SK-N-SH treated with all-trans-retinoic acid at 6 μM for 48 hours (cell line): ENCODE measurements at places on chromosomes 6 and 20.
A peak's percentile ranks its signal among the peaks of the same experiment; 100 is the strongest.

DNA sequence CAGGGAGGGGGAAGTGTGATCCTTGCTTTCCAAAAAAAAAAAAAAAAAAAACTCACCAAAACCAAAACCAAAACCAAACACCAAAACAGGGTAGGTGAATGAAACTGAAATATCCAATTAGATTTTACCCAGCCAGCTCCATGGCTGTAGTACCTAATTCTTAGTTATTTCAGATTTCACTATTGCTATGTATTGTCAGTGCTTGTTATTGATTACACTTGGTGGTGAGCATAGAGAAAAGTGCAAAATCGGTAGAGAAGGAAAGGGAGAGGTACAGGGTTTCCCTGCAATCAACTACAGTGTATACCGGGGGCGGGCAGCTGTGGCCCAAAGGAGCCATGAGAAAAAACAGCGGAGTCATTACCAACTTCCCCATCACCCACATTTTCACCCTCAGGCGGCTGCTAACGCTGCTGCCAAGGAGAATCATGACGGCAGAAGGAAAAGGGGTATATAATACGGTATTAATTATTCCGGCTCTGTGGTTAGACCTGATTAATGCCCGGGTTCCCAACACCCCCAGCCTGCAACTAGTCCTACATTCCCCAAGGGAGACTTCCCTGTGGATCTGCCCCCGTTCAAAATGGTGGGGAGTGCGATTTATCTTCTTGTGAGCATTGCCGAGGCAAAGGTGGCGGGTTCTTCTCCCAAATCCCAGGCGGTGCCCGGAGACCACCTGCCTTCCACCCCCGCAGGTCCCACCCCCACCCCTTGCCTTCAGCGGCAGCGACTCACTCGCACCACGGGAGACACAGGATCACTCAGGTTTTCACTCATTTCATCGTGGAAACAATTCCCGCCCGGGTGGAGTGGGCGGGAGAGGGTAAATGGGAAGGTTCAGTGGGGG, at the start of gene C6orf62:
Gene C6orf62 (minus strand): TSS at position 30 of the 847 bp plus-strand sequence. CDS start 486 bp downstream, outside the sequence.
- no peak for ATAC-seq

GRCh38 chr20:12555369-12555768, 453.4 kb upstream of the SPTLC3 start:
- ATAC-seq, result no peak

GRCh38 chr20:19557291-19557690, 200.8 kb upstream of the RIN2 start:
- no peak for ATAC-seq

- ATAC-seq, result peak; percentile 61
Measured at GRCh38 chr6:107866606-107867301, 42.6 kb upstream of the SCML4 start.

GRCh38 chr20:46681032-46681854, 8.0 kb downstream of the TP53RK start:
- ATAC-seq, result peak; percentile 83

DNA sequence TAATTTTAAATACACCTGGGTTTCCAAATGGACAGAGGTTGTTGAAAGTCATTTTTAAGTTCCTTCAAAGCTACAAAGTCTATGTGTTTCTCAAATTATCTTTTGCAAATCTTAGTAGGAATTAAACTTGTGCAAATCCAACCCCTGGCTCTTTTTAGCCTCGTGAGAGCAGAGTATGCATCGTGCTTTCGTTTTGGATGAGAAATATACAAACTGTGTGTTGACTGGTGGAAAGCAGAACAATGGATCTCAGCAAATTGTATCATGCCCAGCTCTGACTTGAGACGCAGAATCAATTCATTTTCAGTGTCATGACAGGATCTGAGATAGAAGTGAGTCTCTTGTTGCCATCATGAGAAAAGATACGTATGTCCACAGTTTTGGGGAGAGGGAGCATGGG, 542.4 kb upstream of the FLRT3 start:
- ATAC-seq, result no peak

DNA sequence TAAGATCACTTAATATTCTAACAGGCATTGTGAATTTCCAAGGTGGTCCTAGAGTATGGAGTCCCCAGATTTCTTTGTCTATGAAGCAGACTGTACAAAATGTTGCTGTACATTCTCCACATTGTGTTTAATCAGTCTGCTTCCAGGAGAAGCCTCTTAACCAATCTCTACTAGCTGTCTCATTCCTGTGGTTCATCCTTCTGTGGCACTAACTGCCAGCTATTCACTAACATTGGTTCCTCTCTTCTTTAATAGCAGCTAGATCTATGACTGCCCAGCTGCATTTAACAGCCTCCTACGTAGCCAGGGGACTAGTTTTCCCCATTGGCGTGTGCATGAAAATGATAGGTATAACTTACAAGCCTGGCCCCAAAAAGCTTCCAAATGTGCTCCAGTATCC, 395.4 kb downstream of the SAMD5 start:
- ATAC-seq, result no peak

- no peak for ATAC-seq
Measured at GRCh38 chr20:63821811-63822210, 9.3 kb downstream of the ZBTB46 start.

- ATAC-seq, result no peak
Measured at GRCh38 chr6:515267-515666, 123.7 kb downstream of the IRF4 start.

DNA sequence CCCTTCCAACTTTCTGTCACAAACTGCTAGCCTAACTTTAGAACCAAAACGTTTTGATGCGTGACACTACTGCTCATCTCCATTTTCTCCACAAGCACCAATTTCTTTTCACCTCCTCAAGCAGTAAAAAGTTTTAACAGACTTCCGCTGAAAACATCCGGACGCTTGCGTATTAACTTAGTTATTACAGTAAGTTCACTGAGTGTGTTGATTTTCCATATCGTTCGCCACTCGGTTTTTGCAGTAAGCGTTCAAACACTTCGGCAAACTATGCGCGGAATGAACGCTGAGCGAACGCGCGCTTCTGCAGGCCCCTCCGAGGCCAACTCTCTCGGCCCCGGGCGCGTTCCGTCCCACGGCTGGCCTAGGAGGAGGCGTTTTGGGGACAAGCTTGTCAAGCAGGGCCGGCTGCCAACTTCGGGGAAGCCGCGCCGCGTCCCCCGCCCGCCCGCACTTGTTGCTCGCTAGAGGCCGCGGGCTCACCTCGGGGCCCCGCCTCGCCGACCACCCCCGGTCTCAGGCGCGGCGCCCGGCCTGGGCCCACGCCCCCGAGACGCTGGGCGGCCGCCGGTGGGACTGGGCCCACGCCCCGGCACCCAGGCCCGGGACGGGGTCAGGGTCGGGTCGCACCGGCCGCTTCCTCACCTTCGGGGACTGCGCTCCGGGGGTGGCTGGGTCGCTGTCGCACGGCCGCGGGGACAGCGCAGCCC, 945 bp downstream of the PHF10 start:
- peak; percentile 54 for ATAC-seq

GRCh38 chr6:152201120-152201519, 393.6 kb downstream of the ESR1 start:
- no peak for ATAC-seq

DNA sequence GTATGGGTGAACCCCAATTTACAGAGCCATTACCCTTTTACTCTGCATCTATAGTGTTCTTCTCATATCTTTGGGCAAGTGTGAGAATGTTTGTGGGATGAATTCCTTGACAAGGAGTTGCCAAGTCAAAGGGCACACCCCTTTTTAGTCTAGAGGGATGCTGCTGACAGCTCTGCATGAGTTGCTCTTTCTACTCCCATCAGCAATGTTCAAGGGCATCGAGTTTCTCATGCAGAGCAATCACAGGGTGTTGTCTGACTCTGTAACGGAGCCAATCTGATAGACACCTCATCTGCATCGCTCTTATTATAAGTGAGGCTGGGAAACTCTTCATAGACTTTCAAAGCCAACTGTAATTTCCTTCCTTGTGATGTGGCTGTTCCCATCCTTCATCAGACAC, 77.4 kb downstream of the EDN3 start:
- no peak for ATAC-seq

DNA sequence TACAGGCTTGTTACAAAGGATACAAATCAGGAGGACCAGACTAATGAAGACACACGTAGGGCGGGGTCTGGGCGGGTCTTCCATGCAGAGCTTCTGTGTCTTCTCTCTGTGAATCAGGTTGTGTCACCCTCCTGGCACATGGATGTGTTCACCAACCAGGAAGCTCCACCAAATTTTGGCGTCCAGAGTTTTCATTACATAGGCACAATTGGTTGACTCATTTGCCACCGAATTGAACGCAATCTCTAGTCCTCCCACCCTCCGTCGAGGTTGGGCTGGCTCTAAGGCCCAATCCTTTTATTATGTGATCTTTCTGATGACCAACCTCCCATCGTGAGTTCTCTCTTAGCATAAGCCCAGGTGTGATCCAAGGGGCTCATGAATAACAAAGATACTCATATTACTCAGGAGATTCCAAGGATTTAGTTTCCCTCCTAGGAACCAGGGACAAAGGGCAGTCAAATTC, 36.3 kb upstream of the DDR1 start:
- ATAC-seq, result no peak

GRCh38 chr6:23327621-23328020, 758.3 kb downstream of the HDGFL1 start:
- no peak for ATAC-seq

- ATAC-seq, result peak; percentile 63
Measured at GRCh38 chr6:12482386-12483375, 192.5 kb downstream of the EDN1 start.

GRCh38 chr6:31053873-31054272, 43.6 kb downstream of the MUC22 start:
- no peak for ATAC-seq

DNA sequence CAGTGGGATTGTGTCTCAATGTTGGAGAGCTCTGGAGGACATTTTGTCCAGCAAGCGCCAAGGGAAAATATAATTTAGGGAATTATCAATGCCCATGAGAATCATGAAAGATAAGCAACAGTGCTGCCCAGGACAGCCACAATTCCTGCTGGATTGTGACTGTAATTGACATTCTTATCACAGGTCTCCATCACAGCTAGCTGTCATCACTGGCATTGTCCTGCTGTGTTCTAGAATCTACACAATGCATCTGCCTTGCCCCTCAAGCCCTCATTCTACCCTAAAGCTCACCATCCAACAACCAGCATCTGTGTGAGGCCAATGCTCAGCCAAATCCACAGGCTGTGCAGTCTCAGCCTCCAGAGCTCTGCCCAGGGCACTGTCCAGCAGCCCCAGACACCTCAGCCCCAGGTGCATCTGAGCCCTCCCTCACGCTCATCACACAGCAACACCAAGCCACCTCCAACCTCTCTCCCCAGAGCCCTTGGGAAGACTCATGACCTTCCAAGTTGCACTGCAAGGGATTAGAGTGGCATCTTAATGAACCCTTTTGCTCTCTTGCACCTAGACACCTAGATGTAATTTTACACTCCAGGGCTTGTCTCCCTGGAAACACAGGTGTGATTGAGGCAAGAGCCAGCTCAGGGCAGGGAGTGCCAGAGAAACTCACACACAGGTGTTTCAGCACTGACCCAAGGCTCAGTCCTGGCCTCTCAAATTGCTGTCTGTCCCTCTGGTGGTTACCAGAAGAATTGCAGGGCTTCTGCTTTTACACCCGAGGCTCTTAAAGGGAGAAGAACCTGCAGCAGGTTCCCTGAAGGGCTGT, 85.2 kb upstream of the PHACTR3 start:
- ATAC-seq, result peak; percentile 87

- ATAC-seq, result no peak
Measured at GRCh38 chr6:2593167-2593566, 157.6 kb downstream of the MYLK4 start.

DNA sequence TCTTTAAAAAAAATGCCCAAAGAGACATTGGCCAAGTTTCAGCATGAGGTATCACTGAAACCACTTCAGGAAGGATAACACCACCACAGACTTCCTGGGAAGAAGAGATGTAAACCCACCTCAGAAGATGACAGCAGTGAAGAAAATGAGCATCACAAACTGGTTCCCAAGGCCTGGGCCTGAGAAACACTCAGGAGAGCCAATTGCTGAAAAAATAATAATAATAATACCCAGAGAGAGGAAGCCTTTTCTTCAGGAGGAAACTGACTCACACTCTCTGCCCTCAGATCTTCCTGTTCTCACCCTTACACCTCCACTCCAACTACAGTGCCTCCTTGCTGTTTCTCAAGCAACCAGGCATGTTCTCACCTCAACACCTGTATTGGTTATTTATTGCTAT, 68.1 kb upstream of the MAFB start:
- ATAC-seq, result no peak

GRCh38 chr6:85971238-85971637, 328.6 kb upstream of the SYNCRIP start:
- no peak for ATAC-seq

DNA sequence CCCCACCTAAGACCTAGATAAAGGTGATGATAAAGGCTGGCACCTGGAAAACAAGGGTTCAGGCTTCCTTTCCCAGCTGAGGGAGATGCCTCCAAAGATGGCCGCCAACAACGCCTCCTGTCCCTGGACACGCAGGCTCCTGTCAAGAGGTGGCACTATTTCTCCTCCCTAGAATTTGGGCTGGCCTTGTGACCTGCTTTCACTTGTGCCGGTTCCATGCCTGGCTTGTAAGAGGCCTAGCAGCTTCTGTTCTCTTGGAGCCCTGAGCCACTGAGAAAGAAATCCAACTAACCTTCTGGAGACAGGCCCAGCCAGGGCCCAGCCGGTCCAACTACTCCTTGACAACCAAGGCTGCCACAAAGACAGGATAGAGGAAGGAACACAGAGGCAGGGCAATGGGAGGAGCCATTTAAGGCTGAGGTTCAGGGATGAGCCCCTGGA, 60.2 kb upstream of the RALY start:
- peak; percentile 83 for ATAC-seq

DNA sequence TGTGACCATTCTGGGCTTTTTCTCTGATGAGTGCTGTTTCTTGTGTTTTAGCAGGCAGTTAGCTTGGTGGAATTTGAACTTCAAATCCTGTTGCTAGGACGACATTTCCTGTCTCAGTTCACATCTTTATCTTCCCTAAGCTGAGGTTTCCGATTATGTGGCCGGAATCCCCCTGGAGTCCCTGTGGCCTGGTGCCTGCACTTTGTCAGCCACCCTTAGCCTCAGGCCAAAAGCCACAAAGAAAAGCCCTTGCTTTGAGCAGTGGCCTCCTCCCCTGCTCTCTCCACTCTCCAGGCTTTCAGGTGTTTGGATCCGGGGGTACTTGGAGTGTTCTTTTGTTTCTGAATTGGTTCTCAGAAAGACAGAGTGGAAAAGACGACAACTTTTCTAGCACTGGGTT, 59.9 kb upstream of the PMEPA1 start:
- no peak for ATAC-seq

- ATAC-seq, result no peak
Measured at GRCh38 chr6:106611030-106611429, 18.3 kb downstream of the RTN4IP1 start.

- ATAC-seq, result peak; percentile 38; the same call in 2 of the 3 replicates
Measured at GRCh38 chr6:12112540-12113189, 100.6 kb downstream of the HIVEP1 start.

GRCh38 chr20:62822788-62823651, 6.2 kb downstream of the COL9A3 start:
- ATAC-seq, result peak; percentile 32
